ENCODE measurements at places on chromosomes 7 and 10.

DNA sequence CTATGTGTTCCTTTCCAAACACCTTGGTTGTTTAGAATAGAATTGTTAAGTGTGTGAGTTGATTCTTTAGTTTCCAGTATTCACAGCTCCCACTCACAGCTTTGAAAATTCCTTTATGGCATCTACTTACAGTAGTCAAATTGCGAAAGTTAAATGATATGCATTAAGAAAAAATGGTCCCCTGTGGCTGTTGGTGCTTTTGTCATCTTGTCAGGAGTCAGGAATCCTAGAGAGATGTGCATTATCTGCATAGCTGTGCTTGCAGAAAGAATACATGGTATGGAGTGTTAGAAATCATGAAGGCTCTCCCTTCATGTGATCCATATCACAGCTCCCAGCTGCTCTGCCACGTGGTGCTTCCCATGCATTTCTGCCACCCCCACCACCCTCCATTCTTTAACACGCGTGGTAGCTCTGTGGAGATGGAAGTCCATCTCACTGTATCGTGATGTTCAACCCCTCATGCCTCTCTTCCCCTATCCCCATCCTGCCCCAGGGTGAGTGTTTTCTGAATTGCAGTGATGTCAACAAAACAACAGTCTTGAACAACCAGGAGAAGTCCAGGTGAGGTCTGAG lies 29.2 kb upstream of the CTTNBP2 start:
- DNase-seq: no peak

- DNase-seq: no peak
Measured at GRCh38 chr10:86968271-86968993, at the start of gene ADIRF. ADIRF (plus strand) TSS chr10:86968482; CDS start chr10:86968545, 63 bp downstream.

- no peak for DNase-seq
Measured at GRCh38 chr10:72235544-72236279, 19.6 kb upstream of the ASCC1 start.

GRCh38 chr10:44995914-44996669 lies 4.6 kb upstream of the ZNF22 start:
- no peak for DNase-seq

- peak; percentile 35 for DNase-seq
Measured at GRCh38 chr10:121449482-121449924, 148.7 kb downstream of the FGFR2 start.

GRCh38 chr7:149287622-149288021 lies 25.6 kb downstream of the ZNF783 start:
- no peak for DNase-seq

DNA sequence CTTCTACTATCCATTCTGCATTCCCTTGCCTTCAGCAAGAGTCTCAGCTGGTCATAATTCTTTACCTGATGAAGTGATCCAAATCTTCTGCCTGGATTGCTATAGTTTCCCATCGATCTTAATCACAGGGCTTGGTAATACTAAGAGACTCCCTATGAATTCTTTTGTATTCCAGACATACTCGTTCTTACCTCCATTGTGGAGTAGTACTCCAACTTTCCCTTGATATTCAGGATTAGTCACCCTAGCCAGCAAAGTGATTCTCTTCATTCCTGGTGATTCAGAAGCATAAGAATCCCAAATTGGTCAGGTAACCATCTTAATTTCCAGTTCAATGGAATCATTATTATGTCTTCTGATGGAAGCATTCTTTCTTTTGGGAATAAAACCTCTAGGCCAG lies 96.7 kb downstream of the TWIST1 start:
- DNase-seq: no peak

DNA sequence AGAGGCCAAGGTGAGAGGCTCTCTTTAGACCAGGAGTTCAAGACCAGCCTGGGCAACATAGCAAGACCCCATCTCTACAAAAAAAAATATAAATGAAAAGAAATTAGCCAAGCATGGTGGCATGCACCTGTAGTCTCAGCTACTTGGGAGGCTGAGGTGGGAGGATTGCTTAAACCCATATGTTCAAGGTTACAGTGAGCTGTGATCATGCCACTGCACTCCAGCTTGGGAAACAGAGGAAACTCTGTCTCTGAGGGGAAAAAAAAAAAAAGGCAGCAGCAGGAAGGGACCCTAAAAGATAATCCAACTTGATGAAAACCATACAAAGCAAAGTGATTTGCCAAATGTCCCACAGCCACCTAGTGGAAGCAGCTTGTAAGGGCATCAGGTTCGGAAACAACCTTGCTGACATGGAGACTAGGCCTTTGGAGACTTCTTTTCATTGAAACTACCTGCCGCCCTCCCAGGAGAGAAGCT lies 15.6 kb upstream of the PBLD start:
- DNase-seq: peak; percentile 63

DNA sequence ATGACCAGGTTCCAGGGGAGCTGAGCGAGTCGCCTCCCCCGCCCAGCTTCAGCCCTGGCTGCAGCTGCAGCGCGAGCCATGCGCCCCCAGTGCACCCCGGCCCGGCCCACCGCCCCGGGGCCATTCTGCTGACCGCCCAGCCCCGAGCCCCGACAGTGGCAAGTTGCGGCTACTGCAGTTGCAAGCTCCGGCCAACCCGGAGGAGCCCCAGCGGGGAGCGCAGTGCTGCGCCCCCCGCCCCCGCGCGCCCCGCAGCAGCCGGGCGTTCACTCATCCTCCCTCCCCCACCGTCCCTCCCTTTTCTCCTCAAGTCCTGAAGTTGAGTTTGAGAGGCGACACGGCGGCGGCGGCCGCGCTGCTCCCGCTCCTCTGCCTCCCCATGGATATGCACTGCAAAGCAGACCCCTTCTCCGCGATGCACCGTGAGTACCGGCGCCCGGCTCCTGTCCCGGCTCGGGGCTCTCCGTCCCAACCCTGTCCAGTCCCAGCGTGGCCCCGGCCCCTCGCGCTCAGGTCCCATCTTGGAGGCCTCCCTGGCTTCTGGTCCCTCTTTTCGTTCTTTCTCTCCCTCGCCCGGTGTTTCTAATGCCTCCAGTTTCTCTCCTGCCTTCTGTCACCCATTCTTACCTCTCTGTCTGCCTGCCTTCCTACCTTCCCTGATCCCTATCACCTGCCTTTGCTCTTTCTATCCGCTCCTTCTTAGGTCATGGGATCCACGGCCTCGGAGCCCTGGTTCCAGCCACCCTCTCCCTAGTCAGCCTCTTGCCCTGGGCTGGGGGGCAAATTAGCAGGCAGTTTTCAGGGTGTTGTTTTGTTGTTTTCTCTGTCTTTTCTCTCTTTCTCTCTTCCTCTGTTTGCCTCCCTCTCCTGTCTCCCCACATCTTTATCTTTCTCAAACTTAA lies 751 bp downstream of the PAX2 start:
- peak; percentile 44 for DNase-seq

DNA sequence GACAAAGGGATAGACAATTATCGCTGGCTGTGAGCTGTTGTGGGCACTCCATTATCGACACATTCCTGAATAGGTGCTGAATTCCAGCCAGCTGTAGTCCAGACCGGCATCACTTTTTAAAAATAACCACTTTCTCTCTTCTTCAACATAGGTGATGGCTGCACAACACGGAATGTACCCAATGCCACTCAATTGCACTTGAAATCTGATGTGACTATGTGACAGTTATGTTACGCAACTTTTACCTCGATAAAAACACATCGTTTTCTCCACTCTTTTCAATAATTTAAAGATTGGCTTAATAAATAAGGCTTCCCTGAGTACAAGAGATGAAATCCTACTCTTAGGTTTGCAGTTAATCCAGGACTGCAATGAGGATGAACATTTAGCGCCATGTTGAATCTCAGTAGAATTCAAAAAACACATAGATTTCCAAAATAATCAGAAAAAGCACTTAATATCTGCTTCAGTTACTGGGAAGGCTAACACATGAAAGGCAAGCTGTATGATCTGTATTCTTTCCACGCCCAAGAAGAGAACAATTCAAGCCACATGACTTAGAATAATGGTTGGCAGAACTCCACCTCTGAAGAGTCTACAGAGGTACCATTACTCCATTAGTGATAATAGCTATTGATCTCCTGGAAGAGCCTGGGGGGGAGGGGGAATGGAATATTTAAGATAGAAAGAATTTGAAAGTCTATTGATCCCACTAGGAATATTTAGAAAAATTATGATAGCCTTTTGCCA lies 3.6 kb downstream of the YWHAG start:
- no peak for DNase-seq

DNA sequence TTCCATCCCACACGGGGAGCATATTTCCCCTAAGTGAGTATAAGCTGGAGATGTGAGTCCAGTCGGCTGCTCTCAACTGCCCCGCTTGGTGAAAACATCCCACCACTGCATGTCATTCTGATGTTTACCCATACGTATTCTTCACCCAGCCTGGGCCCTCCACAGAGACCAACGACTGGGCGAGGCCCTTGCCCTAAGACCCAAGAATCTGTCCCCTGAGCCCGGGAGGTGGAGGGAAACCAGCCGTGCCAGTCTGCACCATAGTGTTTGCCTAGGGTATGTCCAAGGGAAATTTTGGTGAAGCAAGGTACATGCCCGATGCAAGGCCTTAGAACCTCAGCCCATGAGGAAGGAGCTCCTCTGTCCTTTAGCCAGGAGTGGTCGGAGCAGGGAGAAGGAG lies 67.9 kb downstream of the RGS10 start:
- no peak for DNase-seq

DNA sequence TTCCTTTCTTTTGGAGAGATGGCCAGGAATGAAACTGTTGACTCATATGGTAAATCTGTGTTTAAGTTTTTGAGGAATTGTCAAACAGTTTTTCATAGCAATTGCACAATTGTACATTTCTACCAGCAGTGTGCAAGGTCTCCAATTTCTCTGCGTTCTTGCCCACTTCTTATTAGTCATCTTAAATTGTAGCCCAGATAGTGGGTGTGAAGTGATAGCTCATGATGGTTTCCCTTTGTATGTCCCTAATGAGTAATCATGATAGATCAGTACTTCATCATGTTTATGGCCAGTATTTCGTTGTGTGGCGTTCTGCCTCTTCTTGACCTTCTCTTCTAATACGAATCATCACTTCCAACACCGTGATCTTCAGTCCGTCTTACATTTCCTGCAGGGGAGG lies 136.3 kb downstream of the DOCK1 start:
- no peak for DNase-seq

DNA sequence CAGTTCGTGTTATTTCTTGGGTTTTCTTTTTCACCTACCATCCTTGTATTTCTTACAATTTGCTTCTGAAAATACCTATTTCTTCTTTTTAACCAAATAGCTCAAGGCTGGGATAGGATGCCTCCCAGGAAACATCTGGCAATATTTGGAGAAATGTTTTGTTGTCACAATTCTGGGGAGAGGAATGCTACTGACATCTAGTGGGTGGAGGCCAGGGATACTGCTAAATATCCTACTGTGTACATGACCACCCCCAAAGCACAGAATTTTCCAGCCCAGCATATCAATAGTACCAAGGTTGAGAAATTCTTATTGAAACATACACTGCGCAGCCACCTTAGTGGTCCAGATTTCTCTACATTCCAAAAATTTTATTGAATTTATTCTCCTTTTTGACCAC lies 55.5 kb downstream of the CNTNAP2 start:
- DNase-seq: no peak

DNA sequence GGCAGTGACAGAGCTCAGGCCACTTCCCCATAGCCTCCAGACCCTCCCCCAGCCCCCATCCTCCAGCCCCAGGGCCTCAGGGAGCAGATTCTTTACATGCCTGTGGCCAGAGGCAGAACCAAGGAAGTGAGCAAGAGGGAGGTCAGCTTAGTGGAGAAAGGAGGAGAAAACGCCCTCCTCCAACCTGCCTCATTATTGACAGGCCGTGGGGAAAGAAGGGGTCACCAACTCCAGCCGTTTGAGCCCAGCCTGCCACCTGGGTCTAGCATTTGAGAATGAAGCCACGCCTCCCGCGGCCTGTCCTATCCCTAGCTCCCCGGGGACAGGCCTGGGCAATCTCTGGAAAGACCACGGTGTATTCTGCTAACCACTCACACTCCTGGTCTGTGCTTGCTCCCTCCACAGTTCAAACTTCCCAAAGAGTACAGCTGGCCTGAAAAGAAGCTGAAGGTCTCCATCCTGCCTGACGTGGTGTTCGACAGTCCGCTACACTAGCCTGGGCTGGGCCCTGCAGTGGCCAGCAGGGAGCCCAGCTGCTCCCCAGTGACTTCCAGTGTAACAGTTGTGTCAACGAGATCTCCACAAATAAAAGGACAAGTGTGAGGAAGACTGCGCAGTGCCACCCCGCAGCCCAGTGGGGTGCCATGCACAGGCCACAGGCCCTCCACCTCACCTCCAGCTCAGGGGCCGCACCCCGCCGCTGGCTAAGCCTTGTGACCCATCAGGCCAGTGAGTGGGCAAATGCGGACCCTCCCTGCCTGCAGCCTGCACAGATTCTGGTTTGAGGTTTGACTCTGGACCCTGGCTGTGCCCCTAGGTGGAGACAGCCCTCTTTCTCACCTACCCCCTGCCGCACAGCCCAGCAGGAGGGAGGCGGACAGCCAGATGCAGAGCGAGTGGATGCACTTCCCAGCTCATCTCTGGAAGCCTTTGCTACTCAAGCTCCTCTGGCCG lies 14.3 kb upstream of the TRIM8 start:
- DNase-seq: peak; percentile 96

- no peak for DNase-seq
Measured at GRCh38 chr10:3757638-3758490, 27.1 kb downstream of the KLF6 start.

- DNase-seq: no peak
Measured at GRCh38 chr7:28190077-28190710, 9.6 kb upstream of the JAZF1 start.

GRCh38 chr10:28928484-28928883 lies 251.2 kb downstream of the BAMBI start:
- DNase-seq: no peak

GRCh38 chr7:10040674-10041073 lies 933.0 kb upstream of the PHF14 start:
- DNase-seq: no peak

GRCh38 chr7:158251061-158251965 lies 336.3 kb downstream of the PTPRN2 start:
- no peak for DNase-seq

DNA sequence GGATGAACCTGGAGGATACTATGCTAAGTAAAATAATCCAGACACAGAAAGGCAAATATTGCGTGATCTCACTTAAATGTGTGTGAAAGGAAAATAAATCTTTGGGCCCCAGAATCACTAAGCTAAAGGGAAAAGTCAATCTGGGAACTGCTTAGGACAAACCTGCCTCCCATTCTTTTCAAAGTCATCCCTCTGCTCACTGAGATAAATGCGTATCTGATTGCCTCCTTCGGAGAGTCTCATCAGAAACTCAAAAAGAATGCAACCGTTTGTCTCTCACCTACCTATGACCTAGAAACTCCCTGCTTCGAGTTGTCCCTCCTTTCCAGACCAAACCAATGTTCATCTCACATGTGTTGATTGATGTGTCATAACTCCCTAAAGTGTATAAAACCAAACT lies 40.1 kb upstream of the LAMB4 start:
- DNase-seq: no peak

DNA sequence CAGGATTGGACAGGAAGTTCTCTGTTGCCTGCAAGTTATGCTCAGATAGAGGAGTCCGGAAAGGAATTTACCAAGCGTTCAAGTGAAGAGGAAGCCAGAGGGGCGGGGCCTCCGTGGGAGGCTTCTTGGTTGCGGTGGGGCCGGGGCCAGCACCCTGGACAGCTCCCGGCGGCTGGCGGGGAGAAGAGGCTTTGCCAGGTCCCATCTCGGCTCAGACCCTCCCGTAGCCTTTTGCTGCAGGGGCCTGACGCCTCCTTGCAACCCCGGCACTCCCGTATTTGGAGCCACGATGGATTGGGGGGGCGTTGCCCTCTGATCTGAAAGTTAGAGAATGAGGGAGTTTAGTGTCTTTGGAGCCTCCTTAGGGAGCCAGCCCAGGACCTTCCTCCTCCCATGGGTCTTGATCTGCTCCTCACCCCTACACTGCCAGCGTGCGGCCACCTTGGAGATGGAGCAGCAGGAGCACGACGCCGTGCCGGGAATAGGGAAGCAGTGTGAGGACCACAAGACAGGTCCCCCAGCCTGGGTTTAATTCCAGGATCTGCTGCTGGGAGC lies 3.1 kb upstream of the SLC18A3 start:
- peak; percentile 92 for DNase-seq

All from ACHN (cell line).